Stimulated activated CD4-positive, alpha-beta T cell treated with anti-CD3 and anti-CD28 coated beads, Interleukin-1b, Interleukin-23, amount 100 ng/mL, for 4 hours (primary cell): ENCODE measurements at places on chromosomes 5 and 9.

DNA sequence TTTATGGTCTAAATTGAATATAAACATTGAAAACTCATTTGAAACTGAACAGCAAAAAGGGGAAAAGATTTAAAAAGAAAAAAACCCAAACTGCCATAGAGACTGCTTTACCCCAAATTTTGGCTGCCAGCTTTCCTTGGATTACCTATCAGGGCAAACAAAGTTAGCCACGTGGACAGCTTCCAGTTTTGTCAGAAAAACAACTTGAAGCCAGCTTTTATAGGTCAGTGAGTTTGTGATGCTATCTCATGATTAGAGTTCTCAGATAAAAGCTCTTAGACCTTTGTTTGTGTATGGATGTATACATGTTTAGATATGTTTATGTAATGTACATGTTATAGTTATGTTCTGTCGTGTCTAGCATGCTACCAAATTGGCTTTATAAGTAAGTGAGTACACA, 16.1 kb downstream of the FBP2 start:
- no peak for DNase-seq

DNA sequence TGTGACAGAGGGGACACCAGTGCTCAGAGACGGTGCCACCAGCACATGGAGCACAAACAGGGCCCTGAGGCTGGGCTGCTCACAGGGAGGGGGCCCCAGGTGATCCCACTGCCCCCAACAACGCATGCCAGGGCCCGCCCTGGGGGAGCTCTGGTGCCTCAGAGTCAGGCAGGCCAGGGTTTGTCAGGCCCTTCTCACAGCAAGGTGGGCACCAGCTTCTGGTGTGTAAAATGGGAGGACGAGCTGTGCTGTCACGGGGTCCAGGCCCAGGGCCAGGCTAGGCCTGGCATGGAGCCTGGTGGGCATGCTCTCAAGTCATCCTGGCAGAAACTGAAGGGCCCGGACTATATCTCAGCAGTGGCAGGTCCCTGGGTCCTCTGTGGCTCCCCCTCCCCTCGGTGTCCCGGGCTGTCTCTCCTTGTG, 34.5 kb downstream of the PRRT1B start:
- DNase-seq, result no peak

DNA sequence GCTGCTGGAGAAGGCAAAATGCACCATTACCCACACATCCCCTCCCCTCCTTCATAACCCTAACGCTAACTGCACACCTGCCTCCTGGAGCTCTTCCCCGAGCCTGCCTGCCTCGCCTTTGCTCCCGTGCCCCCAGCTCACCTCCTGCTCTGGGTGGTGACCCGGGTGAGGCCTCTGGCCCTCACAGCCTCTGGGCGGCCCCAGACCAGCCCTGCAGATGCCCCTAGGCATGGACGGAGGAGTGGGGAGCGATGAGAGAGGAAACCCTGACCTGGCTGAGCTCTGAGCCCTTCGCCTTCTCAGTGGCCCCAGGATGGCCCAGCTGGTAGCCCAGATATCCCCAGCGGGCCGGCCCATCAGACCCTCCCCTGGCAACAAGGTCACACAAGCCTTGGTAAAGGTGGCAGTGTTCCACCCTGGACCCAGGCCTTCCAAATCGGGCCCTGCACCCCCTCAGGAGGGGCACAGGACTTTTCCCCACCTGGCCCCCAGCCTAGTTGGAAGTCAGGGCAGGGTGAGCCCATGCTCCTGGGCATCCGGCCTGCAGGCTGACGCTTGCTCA, 14.5 kb upstream of the CAMSAP1 start:
- DNase-seq, result no peak

DNA sequence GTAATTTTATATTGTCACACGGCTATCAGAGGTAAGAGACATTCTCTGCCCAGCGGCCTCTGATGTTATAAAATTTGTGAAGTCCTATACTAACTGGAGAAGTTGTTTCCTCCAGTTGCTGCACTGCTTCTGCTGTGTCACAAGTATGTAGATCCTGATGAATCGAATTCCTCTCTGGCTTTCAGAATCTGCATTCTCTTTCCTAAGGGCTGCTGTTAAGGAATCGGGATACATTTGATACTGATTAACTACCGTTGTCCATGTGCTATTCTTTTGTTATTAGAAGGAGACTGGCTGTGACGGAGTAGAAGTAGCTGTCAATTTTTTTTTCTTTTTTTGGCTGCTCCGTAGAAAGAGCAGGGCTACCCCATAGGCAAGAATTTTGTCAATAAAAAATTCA, 81.7 kb upstream of the LRRC70 start:
- no peak for DNase-seq

DNA sequence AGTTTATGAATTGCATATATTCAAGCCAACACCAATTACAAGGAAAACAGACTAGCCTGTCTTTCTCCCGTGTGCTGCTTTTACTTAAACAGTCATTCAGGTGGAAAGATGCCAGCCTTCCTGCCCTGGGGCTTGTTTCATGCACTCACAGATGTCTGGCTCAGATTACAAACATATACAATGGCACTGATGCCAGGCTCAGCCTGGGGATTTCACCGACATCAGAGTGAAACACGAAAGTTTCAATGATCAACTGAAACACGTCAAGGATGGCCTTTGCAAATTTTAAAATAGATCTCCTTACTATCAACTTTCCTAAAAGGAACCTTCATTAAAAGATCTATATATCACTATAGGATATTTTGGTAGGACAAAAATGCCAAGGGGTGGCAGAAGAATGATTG, 1576.5 kb downstream of the EFNA5 start:
- no peak for DNase-seq

GRCh38 chr9:18109675-18110074, 364.3 kb upstream of the ADAMTSL1 start:
- no peak for DNase-seq

GRCh38 chr9:33818167-33818846, 1.3 kb downstream of the UBE2R2 start:
- no peak for DNase-seq

GRCh38 chr5:173228639-173229381, 6.2 kb downstream of the NKX2-5 start:
- no peak for DNase-seq

DNA sequence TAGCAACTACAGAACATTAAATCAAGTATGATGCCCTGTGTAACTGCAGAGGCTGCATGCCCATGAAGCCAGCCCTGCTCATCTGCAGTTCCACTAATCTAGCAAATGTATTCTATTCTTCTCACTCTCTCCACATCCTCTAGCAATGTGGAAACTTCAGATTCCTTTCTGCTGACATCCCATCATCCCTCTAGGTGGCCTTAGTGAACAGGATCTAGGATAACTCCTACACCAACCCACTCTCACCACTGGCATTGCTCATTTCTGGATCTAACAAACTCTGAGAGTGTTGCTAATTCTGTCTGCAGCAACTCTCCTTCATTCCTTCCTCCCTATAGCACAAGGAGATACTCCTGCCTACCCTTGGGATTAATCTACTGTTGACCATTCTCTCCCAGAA, 80.8 kb downstream of the FAM81B start:
- no peak for DNase-seq

- no peak for DNase-seq
Measured at GRCh38 chr5:100860407-100860806, 42.7 kb downstream of the ST8SIA4 start.

DNA sequence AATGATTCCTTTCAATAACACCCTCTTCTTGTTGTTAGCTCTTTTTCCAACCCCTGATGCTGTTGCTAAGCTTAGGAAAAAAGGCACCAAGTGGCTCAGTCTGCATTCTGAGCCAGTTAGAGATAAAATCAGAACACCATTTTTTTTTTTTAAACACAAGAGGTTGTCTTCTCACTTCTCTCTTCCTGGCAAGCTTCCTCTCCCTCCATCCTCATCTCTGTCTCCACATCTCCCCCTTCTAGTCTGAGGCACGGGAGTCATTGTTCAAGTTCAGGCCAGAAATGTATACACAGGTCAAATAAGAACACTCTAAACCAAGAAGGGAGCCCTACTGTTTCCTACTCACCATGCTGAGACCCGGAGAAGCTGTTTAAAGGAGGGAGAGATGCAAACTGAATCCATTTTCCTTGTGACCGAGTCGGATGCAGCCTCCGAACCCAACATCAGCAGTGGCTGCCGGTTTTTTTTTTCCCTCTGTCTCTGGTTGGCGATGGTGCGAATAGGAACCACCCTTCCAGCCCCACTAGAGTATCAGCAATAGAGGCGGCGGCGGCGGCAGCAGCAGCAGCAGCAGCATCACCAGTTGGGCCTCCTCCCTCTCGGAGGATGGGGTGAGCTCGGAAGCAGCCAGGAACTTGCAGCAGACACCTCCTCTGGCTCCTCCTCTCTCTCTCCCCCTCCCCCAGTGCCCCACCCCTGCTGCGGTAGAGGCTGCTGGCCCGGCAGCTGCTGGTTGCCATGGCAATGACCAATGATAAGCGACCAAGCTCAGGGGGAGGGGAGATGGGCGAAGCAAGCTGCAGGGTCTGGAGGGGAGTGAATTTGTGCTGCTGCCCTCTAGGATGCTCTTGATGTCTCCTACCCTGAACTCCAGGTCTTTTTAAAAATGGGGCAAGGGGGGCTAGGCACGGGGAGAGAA, at the start of gene JAKMIP2:
Gene JAKMIP2 (minus strand): TSS at position 619 of the 919 bp plus-strand sequence. CDS start 110,922 bp downstream, outside the sequence.
- DNase-seq, result peak; percentile 55

DNA sequence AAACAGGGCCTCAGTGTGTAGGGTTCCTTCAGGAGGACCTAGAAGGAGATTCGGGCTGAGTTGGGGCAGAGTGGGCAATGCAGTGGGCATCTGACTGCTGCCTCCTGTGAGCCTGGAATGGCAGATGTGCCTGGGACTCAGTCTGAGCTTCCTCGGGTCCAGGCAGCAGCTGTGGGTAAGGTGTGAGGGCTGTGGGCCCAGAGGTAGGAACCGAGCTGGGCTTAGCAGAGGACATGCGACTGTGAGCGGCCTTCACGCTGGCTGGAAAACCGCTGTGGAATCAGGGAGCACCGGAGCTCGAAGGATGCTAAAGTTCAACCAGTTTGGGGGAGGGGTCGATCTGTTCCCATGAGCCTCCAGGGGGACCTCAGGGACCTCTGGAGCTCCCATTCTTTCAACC, 137.0 kb downstream of the PAX5 start:
- DNase-seq, result no peak

- no peak for DNase-seq
Measured at GRCh38 chr5:34412736-34413135, 243.4 kb upstream of the RAI14 start.

DNA sequence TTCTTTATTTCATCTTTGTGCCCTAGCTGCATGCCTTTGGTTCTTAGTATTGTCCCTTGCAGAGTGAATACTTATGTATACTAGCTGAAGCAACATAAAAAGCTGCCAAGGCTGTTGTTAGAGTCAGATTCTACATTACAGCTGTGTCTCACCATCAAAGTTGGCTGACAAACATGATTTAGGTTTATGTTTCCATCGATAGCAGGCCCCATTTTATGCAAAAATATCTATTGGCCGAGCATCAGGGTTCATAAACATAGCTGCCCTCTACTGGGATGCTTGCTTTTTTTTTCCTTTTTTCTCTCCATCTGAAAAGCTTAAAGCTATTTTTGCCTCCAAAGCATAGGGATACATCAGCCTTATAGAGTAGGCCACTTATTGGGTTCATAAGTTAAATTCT, 68.0 kb downstream of the FAM174A start:
- no peak for DNase-seq
